ENCODE measurements at places on chromosomes 2 and 18.
A peak's percentile ranks its signal among the peaks of the same experiment; 100 is the strongest.

- no peak for DNase-seq
Observed at GRCh38 chr2:96888072-96889011, 18.5 kb upstream of the SEMA4C start.

GRCh38 chr2:118657466-118657865 lies 190.0 kb downstream of the EN1 start:
- DNase-seq = no peak

DNA sequence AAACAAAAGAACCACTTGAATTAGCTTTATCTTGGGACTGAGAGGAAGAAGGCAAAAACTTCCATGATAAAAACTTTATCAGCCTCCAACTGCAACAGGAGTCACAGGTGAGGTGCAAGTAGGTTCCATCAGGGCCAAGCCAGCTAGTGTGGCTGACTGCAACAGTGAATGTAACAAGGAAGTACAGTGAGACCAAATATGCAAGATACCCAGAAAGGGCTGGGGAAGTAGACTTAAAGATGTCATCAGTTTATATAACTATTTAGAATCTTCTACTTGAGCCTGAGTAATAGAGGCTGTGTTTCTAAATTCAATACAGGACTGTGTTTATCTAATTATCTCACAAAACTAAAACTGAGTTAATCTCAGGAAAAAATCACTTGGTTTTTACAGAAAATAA lies 14.8 kb downstream of the PLEKHM3 start:
- no peak for DNase-seq

DNA sequence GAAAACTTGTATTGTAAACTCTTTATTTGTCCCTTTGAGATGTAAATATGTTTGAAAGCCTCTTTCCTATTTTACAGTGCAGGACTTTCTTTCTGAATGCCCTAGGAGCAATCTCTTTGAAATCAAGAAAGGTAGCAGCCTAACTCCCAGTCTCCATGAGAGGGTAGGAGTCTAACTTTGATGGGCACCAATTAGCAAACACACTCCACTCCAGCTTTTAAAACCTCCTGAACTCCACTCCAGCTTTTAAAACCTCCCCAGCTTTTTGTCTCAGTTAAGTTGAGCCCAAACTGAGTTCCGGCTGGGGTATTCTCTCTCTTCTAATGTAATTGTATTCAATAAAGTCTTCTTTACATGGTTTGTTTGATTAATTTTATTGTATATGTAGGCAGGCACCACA lies 493.7 kb upstream of the CDH7 start:
- peak; percentile 4 for DNase-seq

- DNase-seq = no peak
Observed at GRCh38 chr2:102101097-102101848, 41.3 kb upstream of the IL1R1 start.

- no peak for DNase-seq
Observed at GRCh38 chr2:141770530-141770929, 360.3 kb downstream of the LRP1B start.

DNA sequence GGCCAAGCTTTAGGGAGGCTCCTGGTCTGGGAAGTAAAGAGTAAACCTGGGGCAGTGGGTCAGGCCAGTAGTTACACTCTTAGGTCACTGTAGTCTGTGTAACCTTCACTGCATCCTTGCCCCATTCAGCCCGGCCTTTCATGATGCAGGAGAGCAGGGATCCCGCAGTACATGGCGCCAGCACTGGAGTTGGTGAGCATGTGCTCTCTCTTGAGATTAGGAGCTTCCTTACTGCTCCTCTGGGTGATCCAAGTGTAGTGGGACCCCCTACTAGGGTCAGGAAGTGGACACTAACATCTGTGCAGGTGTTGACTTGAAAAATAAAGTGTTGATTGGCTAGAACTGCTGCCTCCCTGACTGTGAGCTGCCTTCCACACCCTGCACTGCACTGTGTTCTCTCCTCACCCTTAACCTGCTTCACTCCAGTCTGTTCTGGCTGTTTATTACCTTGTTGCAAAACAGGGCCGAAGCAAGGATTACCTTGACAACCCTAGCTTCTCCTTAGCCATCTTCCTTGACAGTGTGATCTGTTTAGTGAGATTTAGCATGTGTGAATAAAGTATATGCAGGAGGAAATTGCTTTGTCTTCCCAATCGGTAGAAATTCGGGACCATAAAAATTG lies 5.2 kb downstream of the RETREG2 start:
- no peak for DNase-seq

DNA sequence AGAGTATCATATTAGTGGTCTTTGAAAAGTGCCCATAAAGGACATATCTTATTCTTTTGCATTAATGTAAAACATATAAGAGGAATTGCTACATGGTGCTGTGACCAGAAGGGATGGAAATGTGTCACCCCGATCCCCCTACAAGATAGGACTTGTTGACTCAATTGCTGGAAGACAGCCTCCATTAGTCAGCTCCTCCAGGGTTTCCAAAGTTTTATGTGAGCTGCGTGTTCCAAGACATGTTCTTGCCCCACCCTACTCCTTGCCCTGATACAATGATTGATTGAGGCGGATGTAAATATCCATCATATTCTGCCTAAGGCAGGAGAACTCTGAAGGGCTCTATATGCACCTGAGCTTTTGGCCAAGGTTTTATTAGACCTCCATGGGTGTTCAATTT lies 541.0 kb upstream of the ZEB2 start:
- no peak for DNase-seq

DNA sequence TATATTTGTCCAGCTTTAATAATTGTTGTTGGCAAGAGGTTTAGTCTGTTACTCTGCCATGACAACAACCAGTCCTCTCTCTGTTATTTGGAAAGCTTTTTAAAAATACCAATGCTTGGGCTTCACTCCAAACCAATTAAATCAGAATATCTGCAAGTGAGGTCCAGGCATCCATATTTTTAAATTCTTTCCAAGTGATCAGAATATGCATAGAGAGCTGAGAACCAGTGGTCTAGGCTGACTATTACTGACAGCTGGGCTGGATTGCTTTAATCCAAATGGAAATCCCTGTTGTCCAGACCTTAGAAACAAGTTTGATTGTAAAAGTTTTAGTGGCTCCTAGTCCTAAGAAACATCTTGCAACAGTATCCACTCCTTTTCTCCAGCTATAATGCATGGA lies 1059.7 kb upstream of the ACVR2A start:
- no peak for DNase-seq

GRCh38 chr2:237480988-237481525 lies 6.0 kb upstream of the MLPH start:
- DNase-seq = no peak

DNA sequence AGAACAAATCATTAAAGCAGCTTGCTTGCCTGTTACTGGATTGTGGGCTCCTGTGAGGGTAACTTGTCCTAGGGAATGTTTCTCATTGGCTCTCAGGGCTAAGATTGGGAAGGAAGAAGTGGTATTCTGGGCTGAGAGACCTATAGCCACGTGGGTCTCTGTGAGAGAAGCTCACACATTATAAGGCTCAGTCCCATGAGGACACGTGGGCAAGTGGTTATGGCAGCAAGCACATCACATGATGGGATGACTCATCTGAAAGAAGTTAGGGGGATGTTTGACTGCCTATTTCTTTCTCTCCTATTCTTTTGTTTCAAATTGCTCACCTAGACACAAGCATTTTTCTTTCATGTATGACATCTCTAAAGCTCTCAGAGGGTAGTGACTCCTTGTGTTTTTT lies 418.0 kb upstream of the ST6GAL2 start:
- no peak for DNase-seq

GRCh38 chr2:65383541-65384488 lies 48.6 kb downstream of the SPRED2 start:
- DNase-seq = no peak

DNA sequence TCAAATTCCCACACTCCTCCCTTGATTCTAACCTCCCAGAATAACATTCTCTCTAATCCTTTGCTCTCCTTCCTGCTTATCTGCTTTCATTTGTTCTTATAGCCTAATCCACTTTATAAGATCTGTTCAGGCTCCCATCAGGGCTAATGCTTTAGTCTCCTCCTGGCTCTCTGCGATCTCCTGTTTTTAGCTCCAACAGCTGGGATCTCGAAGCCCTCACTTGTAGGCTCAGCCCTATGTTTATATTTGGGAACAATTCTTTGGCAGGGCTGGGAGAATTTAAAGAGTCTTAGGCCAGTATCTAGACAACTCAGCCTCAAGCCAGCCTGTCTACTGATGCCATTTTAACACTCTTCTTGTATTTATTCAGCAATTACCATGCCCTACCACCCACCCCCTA lies 27.2 kb upstream of the RAPH1 start:
- no peak for DNase-seq

DNA sequence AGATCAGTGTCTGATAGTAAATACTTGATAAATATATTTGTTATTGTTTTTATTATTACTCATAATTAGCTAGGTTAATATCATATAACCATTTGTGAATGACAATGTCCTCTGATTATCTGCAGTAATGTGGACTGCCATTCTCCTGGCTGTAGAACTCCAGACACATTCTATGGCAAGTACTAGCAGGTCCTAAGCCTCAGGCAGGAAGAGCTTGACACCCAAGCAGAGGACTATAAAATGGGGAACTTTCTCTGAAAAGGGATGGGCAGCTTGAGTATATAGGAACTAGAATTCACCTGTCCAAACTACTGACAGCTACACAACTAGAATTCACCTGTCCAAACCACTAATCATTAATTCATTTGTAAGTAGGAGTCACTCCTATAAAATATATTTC lies 649.4 kb downstream of the CPS1 start:
- no peak for DNase-seq

GRCh38 chr2:30412047-30412683 lies 34.9 kb upstream of the LCLAT1 start:
- DNase-seq = no peak

GRCh38 chr2:8239531-8240088 lies 442.2 kb upstream of the ID2 start:
- no peak for DNase-seq

Data from NAMALWA (cell line).